ENCODE measurements at places on chromosomes 1 and 21. TPM values are rescaled to one million over a fixed set of nuclear protein-coding genes. Genes with fewer than 3 reads are reported as not detected.

DNA sequence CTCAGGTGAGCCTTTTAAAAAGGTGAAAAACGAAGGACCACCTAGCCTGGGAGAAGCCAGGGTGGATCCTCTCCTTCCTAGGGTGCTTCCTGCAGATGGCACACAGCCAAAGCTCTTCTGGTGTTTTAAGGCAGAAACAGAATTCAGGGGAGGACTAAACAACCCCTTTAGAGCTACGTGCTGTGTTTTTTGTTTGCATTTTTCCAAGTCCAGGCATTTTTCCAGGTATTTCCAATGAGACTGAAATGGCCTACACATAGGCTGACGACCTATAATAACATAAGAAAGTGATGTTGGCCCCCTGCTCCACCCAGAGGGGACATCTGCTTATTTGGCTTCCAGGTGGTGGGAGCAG, 83.8 kb downstream of the CAPZB start:
- no peaks in the 10 kb centered on the region for H3K36me3 ChIP-seq
- no peak overlapping the region for H3K27ac ChIP-seq
- no peaks in the 10 kb centered on the region for H3K27me3 ChIP-seq
- DNase-seq, result no peak

DNA sequence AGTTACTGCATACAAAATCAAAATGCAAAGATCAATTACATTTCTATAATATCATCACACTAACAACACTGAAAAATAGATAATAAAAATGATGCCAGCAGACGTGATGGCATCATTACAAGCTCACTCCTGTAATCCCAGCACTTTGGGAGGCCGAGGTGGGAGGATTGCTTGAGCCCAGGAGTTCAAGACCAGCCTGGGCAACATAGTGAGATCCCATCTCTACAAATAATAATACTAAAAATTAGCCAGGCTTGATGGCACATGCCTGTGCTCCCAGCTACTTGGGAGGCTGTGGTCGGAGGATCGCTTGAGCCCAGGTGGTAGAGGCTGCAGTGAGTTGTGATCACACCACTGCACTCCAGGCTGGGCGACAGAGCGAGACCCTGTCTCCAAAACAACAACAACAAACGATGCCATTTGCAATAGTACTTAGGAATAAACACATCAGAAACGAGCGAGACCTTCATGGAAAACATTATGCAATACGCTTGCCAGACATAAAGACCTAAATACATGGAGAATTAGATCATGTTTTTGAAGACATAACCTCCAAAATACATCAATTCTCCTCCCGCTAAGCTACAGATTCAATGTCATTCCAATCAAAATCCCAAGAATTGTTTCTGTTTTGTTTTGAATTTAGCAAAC, 86.6 kb upstream of the ERRFI1 start:
- no peaks in the 10 kb centered on the region for H3K27me3 ChIP-seq
- peaks cover 8% of the 10 kb centered on the region for H3K4me1 ChIP-seq
- DNase-seq, result no peak
- no peak overlapping the region for H3K27ac ChIP-seq
- no peaks in the 10 kb centered on the region for H3K36me3 ChIP-seq

DNA sequence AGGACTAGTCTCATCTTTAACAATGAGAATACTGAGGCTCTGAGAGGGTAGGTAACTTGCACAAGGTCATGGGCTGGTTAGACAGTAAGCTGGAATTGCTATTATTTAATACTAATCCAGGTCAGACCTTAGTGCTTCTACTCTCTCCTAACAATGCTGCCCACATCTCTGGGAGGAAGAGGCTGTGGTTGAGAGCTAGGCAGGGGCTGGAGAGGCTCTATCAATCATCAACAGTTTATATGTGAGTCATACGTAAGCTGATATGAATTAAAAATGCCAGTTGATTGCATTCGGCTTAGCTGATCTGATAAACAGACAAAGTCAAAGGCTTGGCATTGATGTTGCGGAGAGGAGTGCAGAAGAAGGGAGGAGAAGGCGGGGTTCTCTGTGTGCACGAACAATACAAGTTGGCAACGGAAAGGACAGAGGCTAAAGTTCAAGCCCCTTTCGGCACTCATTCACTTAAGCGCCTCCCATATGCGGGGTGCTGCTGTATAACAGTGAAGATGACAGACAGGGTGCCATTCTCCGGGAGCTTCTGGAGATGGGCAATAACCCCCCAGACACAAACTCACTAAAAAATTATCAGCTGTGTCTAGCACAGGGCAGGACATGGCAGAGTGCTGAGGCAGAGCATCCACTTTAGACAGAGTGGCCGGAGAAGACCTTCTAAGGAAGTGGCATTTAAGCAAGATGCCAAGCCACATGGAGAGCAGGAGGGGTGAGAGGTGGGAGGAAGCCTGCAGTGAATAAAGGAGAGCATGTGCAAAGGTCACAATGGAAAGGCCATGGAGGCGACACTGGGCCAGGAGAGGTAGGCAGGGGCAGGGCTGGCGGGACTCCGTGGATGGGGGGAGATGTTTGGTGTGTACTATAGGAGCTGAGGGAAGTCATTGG, 195.2 kb downstream of the ZSCAN20 start:
- peaks cover 18% of the 10 kb centered on the region for H3K4me1 ChIP-seq
- peaks cover 58% of the 10 kb centered on the region for H3K27me3 ChIP-seq
- H3K4me3 ChIP-seq, result no peak overlapping the region
- no peaks in the 10 kb centered on the region for H3K36me3 ChIP-seq

DNA sequence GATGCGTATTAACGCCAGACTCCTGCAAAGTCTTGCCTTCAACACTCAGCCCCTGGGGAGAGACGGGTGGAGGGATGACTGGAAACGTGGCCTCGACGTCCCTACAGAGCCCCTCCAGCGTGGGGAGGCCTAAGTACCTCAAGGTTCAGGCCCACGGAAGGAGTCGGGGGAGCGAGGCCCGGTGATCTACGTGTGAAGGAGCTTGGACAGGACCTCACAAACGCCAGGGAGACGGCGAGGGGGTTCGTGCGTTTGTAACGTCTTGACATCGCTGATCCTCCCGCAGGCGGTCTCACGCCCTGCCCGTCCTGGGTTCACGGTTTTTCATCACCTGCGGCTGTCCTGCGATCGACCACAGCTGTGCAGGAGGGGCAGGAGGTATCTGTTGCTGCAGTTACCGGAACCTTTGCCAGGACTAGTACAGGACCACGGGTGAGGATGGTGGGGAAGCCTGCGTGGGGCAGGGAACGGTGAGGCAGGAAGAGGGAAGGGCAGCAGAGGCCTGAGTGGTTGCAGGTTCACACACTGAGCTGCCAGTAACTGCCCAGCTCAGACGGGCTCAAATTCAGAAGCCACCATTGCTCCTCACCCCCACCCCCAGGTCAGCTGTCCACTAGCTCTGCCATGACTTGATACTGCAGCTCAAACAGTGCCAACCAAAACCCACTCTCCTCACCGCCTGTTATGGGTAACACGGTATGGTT, 889 bp upstream of the CCNL2 start:
- H3K4me1 ChIP-seq, result no peaks in the 10 kb centered on the region
- peaks cover 81% of the 10 kb centered on the region for H3K36me3 ChIP-seq
- peak overlapping the region; percentile 90 for H3K27ac ChIP-seq
- peak overlapping the region; percentile 84 for H3K4me3 ChIP-seq
- DNase-seq, result no peak

- peaks cover 10% of the 10 kb centered on the region for H3K36me3 ChIP-seq
- no peaks in the 10 kb centered on the region for H3K27me3 ChIP-seq
- H3K4me1 ChIP-seq, result peaks cover 59% of the 10 kb centered on the region
- H3K4me3 ChIP-seq, result no peak overlapping the region
Measured at GRCh38 chr1:94318505-94319030, 81.2 kb upstream of the ARHGAP29 start.

- H3K36me3 ChIP-seq, result peaks cover 25% of the 10 kb centered on the region
- DNase-seq, result no peak
- no peak overlapping the region for H3K27ac ChIP-seq
- H3K4me1 ChIP-seq, result no peaks in the 10 kb centered on the region
- no peaks in the 10 kb centered on the region for H3K27me3 ChIP-seq
Measured at GRCh38 chr1:40753142-40753882, 30.3 kb upstream of the KCNQ4 start.

- no peaks in the 10 kb centered on the region for H3K4me1 ChIP-seq
- no peak for DNase-seq
- peaks cover 17% of the 10 kb centered on the region for H3K27me3 ChIP-seq
- H3K36me3 ChIP-seq, result no peaks in the 10 kb centered on the region
- no peak overlapping the region for H3K27ac ChIP-seq
- H3K4me3 ChIP-seq, result no peak overlapping the region
Measured at GRCh38 chr21:41147096-41147978, 20.6 kb upstream of the BACE2 start.

GRCh38 chr1:104765085-104765484, 1015.4 kb downstream of the AMY1C start:
- no peak overlapping the region for H3K27ac ChIP-seq
- H3K27me3 ChIP-seq, result no peaks in the 10 kb centered on the region
- no peak overlapping the region for H3K4me3 ChIP-seq
- no peaks in the 10 kb centered on the region for H3K36me3 ChIP-seq

DNA sequence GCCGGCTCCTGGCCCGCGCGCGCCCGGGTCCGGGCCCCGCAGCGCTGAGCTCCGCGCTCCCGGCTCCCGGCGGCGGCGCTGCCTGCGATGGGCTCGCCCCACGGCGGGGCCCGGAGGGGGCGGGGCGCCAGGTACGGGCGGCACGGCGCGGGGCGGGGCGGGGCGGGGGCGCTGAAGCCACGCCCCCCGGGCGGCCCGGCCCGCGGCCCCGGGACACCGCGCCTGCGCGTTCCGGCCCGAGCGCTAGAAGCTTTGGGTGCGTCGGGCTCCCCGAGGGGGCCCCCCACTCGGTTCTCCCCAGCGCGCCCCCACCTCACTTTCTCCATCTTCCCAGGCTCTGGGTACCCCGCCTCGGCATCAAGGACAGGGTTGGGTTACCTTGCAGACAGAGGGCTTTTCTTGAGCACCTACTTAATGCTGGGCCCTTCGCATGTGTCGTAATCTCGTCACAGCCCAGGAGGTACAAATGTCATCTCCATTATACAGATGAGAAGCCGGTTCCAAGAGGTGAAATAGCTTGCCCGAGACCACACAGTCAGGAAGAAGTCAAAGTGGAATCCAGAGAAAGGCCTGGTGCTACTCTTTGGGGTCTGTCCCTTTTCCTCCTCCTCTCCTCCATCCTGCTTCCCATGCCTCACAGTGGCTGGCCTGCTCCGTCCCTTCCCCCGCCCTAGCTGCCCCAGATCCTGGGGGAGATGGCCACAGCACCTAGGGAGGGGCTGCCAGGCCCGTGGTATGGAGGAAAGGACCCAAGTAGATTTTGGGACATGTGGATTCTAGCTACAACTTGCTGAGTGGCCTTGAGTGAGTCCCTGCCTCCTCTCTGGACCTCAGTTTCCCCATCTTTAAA, 46.5 kb downstream of the RAP1GAP start:
- DNase-seq, result peak; percentile 75
- peak overlapping the region; percentile 79 for H3K27ac ChIP-seq
- H3K36me3 ChIP-seq, result peaks cover 29% of the 10 kb centered on the region
- H3K4me3 ChIP-seq, result peak overlapping the region; percentile 48
- no peaks in the 10 kb centered on the region for H3K27me3 ChIP-seq
- peaks cover 28% of the 10 kb centered on the region for H3K4me1 ChIP-seq

- H3K4me3 ChIP-seq, result no peak overlapping the region
- H3K4me1 ChIP-seq, result peaks cover 8% of the 10 kb centered on the region
- H3K27me3 ChIP-seq, result no peaks in the 10 kb centered on the region
- no peak for DNase-seq
- H3K36me3 ChIP-seq, result no peaks in the 10 kb centered on the region
Measured at GRCh38 chr1:190376044-190376443, 101.6 kb downstream of the BRINP3 start.

- peaks cover 83% of the 10 kb centered on the region for H3K27me3 ChIP-seq
- no peaks in the 10 kb centered on the region for H3K36me3 ChIP-seq
- DNase-seq, result no peak
- no peak overlapping the region for H3K27ac ChIP-seq
Measured at GRCh38 chr1:204814166-204814884, 56.3 kb upstream of the NFASC start.

- no peak for DNase-seq
- H3K36me3 ChIP-seq, result peaks cover 8% of the 10 kb centered on the region
- no peaks in the 10 kb centered on the region for H3K27me3 ChIP-seq
- H3K4me3 ChIP-seq, result no peak overlapping the region
- peaks cover 9% of the 10 kb centered on the region for H3K4me1 ChIP-seq
- H3K27ac ChIP-seq, result no peak overlapping the region
Measured at GRCh38 chr1:53964109-53964508, 18.0 kb downstream of the LRRC42 start.

DNA sequence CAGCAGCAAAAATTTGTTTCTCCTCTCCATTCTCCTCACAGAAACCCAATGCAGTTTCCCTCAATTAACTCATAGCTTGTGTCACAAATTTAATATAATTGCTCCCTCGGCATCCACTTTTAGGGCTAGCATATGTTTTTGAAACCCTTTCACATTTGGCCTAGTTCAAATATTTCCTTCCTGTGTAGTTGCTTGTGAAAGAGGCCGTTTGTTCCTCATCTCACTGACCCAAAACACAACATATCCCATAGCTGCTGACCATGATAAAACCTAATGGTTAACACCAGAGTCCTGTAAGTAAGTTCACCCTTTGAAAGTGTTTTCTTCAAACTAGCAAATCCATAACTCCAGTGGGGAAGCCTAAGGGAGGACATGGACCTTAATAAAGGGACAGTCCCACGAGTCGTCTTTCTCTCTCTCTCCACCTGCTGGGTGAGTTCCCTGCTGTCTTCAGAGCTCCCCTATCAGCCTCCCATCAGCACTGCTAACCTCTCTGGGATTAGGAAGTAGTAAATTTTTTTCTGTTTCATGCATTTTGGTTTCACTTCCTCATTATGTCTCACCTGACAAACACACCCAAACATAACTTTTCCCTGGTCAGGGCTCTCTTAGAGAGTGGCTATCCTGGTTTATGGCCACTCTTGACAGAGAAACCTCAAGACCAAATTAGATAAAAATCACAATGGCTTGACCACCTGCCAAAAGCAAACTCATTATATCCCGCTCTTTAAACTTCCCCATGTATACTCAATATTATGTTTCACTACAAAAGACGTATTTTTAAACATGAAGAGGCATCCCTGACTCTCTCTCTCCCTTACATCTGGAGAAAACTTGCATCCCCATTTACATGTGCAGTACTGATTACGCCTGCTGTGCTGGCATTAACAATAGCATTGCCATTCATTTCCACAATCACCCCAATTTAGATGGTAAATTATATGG, 177.7 kb upstream of the HP1BP3 start:
- no peaks in the 10 kb centered on the region for H3K36me3 ChIP-seq
- H3K4me1 ChIP-seq, result peaks cover 13% of the 10 kb centered on the region
- H3K4me3 ChIP-seq, result no peak overlapping the region
- peak overlapping the region; percentile 43 for H3K27ac ChIP-seq
- H3K27me3 ChIP-seq, result no peaks in the 10 kb centered on the region

- DNase-seq, result no peak
- H3K36me3 ChIP-seq, result no peaks in the 10 kb centered on the region
- H3K4me1 ChIP-seq, result peaks cover 16% of the 10 kb centered on the region
- no peak overlapping the region for H3K4me3 ChIP-seq
- H3K27me3 ChIP-seq, result no peaks in the 10 kb centered on the region
- H3K27ac ChIP-seq, result no peak overlapping the region
Measured at GRCh38 chr1:119871881-119872280, 24.4 kb downstream of the ADAM30 start.

RGS8 gene
- not detected for total RNA-seq

EVI5 gene
- 29.5 TPM for total RNA-seq

NECTIN4 gene
- total RNA-seq, result 42.4 TPM

BLACAT1 gene
- 14.2 TPM for total RNA-seq

RAVER2 gene
- 10.3 TPM for total RNA-seq

ATXN7L2 gene
- 4.5 TPM for total RNA-seq

STMN1 gene
- total RNA-seq, result 242 TPM

TDRD5 gene
- total RNA-seq, result not detected
